NCI-H2081 treated with DMSO at 0.1 percent for 48 hours (cell line): ENCODE measurements at places on chromosomes 13 and 19.

DNA sequence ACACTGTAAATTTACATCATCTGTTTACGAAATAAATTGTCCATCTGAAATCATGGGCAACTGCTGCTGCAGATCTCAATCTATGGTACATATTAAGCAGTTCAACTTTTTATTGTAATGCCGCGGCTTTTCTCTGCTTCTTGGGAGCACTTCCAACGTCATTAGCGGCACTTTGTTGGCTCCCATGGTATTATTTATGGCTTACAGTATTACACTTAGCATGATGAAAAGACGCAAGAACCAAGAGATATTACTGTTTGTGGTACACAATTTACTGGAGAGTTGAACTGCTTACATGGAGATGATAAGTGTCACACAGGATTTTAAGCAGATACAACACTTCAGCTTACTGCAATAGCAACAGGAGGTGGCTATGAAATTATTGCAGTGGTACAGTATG lies 442.1 kb downstream of the PCDH20 start:
- no peak for DNase-seq

DNA sequence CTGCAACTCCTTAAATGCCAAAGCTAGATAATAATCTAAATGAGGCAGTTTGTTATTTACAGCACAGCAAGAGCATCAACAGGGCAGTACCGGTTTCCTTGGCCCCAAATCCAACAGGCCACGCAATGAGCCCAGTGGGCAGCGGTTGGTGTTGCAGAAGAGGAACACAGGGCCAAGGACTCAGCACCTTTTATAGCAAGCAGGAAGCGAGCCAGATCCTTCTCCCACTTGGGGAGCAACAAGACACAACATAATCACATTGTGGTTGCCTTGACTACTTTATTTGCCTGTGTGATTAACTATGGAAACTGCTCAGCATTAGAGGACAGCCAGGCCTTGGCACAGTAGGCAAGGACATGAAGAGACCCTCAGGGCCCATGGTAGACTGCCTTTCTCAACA lies 67.1 kb upstream of the HTR2A start:
- no peak for DNase-seq

- no peak for DNase-seq
These were observed 197.4 kb downstream of the RGCC start for GRCh38 chr13:41654796-41655195.

GRCh38 chr19:8462571-8462970 lies 17.8 kb downstream of the HNRNPM start:
- no peak for DNase-seq

DNA sequence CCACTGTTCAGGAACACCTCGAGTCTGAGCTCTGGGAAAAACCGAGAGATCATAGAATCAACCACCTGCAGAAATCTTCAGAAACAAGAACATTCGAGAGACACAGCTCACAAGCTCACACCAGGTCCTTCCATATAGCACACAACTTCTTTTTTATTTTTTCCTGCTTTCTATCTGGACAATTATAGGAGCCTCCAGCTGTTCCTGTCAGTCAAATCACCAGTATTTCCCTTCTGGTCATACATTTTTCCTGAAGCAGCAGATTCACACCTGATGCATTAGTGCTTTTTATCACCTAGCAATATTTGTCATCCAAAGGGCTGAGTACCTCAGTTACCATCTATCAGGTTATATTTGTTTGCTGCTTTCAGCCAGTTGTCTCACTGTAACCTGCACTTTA lies 323.5 kb downstream of the FOXO1 start:
- no peak for DNase-seq

GRCh38 chr19:7983995-7984837 lies 21.2 kb downstream of the ELAVL1 start:
- no peak for DNase-seq

DNA sequence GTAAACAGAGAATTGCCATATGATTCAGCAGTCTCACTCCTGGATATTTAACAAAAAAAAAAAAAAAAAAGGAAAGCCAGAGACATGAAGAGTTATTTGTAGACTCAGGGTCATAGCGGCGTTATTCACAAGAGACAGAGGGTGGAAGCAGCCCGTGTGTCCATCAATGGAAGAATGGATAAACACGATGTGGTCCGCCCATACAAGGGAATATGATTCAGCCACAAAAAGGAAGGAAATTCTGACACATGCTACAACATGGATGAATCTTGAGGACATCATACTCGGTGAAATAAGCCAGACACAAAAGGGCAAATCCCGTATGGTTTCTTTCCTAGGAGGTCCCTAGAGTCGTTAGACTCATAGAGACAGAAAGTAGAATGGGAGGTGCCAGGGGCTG lies 14.8 kb downstream of the ACSBG2 start:
- no peak for DNase-seq

DNA sequence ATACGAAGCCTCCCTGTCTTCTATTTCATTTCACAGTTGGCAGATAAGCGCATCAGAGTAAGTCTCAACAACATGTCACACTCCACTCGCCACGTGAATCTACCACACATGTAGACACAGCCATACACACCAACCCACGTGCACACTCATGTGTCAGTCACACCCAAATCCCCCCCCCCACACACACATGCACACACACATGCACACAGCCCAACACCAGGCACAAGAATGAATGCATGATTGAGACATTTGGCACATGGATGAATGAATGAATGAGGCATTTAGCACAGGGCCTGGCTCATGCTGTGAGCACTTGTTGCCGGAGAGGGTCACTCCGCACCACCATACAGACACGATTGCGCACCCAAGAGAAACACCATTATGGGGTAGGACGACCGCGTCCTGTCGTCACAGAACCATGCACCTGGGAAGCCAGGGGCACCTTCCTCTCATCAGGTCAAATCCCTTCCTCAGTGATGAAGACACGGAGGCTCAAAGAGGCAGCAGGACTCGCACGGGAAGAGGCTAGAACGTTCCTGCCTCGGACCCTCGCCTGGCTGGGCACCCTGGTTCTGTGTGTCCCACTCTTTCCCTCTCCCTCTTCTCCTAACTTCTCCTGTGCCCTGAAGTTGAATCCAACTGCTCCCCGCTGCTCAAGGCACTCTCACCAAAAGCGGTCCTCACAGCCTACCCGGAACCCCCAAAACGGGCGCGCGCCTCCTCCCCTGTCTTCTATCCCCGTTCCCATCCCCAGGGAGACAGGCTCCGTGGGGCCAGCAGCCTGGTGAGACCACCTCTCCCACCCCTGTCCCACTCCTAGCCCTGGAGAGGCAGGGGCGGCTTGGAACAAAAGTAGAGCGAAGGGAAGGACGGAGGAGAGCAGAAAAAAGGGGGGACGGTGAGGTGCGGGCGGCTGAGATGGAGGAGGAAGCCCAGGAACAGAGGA lies 1.3 kb downstream of the MEIS3 start:
- DNase-seq = no peak

GRCh38 chr13:54563286-54563685 lies 1534.7 kb downstream of the OLFM4 start:
- no peak for DNase-seq

- no peak for DNase-seq
These were observed 72.0 kb downstream of the SPATA13 start for GRCh38 chr13:24232474-24232873.

DNA sequence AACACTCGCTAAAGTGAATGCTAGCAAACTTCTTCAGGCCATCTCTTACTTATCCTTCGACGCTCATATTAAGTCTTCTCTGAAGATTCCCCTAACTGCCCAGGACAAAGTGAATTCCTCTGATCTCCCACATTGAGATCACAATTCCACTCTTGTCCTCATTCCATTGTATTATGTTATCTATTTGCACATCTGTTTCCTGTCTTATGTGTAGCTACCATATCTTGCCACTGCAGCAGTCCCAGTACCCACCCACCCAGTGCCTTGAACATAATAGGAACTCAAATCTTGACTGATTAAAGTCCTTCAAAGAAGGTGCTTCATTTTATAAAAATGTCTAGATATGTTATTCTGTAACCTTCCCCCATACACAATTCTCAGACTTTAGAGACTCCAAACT lies 702.3 kb downstream of the DIAPH3 start:
- no peak for DNase-seq
